ENCODE measurements at places on chromosomes 2 and 18.

GRCh38 chr2:196177124-196177523, 5.7 kb upstream of the STK17B start:
- no peak for DNase-seq

GRCh38 chr2:64275174-64275466, 130.9 kb upstream of the PELI1 start:
- no peak for DNase-seq

GRCh38 chr18:3154214-3154613, 65.6 kb downstream of the MYOM1 start:
- no peak for DNase-seq

GRCh38 chr2:150012986-150013385, 425.4 kb upstream of the MMADHC start:
- DNase-seq, result no peak

DNA sequence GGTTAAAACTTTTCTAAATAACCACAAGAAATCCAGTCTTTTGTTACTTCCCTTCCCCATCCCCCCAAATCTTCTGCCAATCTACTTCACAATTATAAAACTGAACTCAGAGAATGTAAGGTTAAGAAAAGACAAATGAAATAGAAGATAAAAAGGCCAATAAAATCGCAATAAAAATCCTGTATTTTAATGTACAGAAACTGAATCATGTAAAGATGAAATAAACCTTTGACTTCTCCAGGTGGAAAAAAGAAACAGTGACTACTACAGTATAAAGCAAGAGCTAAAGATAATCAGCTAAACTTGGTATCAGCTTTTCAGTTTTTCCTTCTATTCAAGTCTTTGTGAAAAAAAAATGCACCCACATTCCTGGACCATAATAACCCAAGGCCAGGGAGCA, 1.7 kb downstream of the SYT4 start:
- DNase-seq, result no peak

DNA sequence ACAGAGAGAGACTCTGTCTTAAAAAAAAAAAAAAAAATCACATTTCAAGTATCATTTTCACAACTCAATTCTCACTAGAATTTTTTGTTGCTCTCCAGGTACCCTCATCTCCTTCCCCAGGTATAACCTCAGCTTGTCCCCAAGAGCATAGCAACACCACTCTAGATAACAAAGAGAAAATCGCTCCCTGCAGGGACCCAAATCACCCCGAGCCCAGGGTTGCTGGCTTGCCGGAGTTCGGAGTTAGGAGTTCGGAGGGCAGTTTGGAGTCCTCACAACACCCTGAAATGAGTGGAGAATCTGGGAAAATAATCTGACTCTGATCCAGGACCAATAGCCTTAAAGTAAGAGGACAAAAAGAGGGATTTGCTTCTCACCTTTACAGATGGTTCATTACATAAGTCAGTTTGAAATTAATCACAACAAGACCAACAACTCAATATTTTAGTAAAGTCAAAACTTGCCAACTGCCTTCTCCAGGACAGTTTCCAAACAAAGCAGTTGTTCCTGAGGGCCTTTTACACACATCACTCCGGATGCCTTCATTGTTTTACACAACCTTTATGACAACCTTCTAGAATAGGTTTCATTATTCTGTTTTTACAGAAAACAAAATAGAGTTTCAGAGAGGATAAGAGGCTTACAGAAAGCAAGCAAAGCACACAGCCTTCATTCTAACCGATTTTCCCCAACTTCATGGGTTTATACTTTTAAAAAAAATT, 59.1 kb downstream of the C2orf76 start:
- DNase-seq, result no peak

Data from activated gamma-delta T cell (primary cell).